Hypothalamus (tissue), 51 donors: ENCODE measurements at places on chromosomes 1 and 21.

GRCh38 chr21:45461369-45461750 lies 56.4 kb downstream of the COL18A1 start:
- DNase-seq, result no peak

DNA sequence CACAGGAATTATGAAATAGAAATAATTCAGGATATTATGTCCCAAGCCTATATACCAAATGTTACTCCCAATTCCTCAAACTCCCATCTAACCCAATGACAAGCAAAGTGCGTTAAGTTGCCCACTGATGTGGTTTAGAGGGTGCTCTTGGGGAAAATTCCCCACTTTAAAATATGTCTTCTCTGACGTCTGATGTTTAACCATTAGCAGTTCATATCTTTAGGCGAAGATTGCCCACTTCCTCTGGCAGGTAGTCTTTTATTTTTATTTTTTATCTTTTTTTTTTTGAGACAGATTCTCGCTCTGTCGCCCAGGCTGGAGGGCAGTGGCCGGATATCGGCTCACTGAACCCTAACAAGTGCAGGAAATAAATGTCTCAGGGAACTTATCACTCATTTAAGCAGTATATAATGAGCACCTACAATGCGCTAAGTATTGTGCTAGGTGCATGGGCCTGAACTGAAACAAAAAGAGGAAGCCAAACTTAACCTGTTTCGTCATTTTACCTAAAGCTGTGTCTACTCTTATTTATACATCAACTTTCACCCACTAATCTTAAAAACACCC lies 1.3 kb upstream of the LYST start:
- no peak for DNase-seq

GRCh38 chr1:85460555-85461088 lies 4.3 kb downstream of the DDAH1 start:
- no peak for DNase-seq

DNA sequence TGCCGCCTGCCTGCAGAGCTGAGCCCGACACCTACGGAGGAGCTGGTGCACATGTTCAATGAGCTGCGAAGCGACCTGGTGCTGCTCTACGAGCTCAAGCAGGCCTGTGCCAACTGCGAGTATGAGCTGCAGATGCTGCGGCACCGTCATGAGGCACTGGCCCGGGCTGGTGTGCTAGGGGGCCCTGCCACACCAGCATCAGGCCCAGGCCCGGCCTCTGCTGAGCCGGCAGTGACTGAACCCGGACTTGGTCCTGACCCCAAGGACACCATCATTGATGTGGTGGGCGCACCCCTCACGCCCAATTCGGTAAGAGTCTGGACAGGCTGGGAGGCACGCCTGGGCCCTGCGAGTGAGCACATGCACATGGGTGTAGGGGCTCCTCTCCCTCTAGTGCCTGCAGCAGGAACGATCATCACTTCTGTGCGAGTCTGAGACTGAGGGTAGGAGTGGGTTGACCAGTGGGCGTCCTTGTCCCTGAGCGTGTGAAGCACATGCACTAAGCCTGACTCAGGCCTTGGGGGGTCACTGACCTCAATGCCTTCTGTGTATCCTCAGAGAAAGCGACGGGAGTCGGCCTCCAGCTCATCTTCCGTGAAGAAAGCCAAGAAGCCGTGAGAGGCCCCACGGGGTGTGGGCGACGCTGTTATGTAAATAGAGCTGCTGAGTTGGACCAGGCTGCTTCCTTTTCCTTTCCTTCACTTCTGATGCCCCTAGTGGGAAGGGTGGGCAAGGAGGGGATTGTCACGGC lies 6.9 kb downstream of the DMAP1 start:
- no peak for DNase-seq

DNA sequence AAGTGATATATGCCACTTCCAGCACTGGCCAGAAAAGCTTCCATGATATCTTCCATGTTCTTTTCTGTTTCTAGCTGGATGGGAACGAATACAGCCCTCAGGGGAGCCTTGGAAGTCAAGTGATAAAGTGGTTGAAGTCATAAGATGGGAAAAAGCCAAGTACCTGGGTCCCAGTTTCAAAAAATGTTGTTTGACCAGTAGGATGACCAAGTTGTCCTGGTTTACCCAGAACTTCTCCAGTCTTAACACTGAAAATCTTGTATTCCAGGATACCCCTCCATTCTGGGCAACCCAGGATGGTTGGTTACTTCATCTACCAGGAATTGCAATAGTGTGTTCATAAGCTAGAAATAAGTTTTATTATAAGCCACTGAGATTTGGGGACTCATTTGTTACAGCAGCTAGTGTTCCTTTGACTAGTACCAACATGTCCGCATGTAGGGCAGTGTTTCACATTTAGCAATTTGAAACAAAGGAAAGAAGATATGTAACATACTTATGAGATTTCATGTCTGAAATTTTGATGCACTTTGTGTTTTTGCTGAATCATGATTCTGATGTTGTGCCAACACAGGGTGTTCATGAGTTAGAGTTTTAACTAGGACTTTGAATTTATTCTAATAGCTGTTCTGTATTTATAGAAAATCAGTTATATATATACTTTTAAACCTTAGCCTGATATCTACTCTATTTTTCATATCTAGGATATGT lies 139.9 kb downstream of the TPR start:
- DNase-seq, result no peak

- DNase-seq, result no peak
Observed at GRCh38 chr1:87220993-87221392, 107.7 kb upstream of the LMO4 start.

- DNase-seq, result no peak
Observed at GRCh38 chr1:70202173-70202758, 3.1 kb downstream of the LRRC40 start.

- no peak for DNase-seq
Observed at GRCh38 chr1:33003657-33004056, 33.0 kb downstream of the AK2 start.
